ENCODE measurements at places on chromosomes 13 and 19.

DNA sequence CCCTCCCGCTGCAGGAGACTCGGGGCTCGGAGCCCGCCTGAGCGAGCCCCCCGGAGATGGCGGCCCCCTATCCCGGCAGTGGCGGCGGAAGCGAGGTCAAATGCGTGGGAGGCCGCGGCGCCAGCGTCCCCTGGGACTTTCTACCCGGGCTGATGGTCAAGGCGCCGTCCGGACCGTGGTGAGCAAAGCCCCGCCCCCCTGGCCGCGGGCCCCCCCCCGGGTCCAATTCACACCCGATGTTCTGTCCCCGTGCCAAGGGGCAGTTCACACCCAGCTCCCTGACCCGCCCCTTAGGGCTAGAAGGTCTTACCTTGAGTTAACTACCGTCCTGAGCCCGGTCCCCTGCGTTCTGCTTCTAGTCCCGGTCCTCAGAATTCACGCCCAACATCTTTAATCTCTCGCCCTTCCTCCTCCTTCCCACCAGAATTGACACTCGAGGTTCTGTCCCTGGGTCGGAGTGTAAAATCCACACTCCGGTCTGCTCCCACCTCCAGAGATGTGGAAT lies 1.4 kb downstream of the NPAS1 start:
- DNase-seq = no peak

- DNase-seq = no peak
Measured at GRCh38 chr13:74966275-74966674, 515.7 kb downstream of the TBC1D4 start.

GRCh38 chr19:45499196-45500180 lies 1.2 kb downstream of the PPM1N start:
- peak; percentile 64 for DNase-seq

GRCh38 chr13:34207872-34208271 lies 389.9 kb downstream of the RFC3 start:
- DNase-seq = no peak

All from T-helper 2 cell treated with Interferon-gamma antibody and Interleukin-4, amounts not matched to agents 5 μg/mL and 100 μg/mL, for 36 hours (primary cell).